ENCODE measurements at places on chromosomes 11 and 22.

DNA sequence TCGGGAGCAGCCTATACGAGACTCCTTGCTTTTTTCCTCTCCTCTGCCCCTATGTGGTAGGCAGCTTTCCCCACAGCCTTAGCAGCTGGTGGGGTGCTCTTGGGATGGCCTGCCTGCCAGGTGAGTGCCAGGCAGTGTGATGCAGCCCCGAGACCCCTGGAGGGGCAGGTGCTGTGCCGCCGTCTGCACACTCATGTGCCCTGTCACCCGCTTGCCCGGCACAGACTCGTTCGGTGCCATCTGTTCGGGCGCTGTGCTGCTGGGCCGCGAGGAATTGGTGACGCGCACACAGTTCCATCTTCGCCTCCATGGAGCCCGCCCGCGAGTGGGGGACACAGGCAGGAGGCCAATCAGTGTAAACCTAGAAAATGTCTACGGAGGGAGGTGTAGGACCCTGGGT lies 15.1 kb downstream of the TRMU start:
- no peak for DNase-seq

DNA sequence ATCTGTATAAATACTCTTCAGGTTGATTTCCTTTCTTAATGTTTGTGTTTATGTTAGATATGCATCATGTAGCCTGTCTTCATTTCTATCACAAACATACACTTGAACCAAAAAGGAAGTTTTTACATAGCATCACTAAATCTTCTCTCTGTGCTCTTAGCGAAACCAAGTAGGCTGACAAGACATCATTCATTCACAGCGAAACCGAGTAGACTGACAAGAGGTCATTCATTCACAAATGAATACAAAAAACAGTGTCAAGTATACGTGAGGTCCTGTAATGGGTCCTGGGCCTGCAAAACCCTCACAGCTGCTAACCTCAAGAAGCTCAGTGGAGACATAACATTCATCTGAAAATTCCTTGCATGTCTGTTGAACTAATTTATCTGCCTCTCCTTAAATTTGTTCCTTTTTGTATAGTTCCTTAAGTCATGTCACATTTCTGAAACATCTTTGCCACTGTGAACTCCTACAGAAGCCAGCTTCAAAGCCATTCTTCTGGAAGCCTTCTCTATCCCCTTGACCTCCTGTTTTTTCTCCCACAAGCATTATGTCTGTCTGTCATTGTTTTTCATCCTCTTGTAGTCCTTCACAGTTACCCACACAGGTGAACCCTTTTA lies 9.8 kb upstream of the HBE1 start:
- DNase-seq = no peak

- no peak for DNase-seq
These were observed 107.7 kb downstream of the GRAMD1B start for GRCh38 chr11:123537726-123538125.

- no peak for DNase-seq
These were observed 105.5 kb downstream of the FAT3 start for GRCh38 chr11:92330114-92330513.
